Adipocyte (in vitro differentiated cells): ENCODE measurements at places on chromosomes 11 and 22.
A peak's percentile ranks its signal among the peaks of the same experiment; 100 is the strongest.

GRCh38 chr22:45442116-45442515 lies 28.6 kb downstream of the RIBC2 start:
- DNase-seq: no peak

DNA sequence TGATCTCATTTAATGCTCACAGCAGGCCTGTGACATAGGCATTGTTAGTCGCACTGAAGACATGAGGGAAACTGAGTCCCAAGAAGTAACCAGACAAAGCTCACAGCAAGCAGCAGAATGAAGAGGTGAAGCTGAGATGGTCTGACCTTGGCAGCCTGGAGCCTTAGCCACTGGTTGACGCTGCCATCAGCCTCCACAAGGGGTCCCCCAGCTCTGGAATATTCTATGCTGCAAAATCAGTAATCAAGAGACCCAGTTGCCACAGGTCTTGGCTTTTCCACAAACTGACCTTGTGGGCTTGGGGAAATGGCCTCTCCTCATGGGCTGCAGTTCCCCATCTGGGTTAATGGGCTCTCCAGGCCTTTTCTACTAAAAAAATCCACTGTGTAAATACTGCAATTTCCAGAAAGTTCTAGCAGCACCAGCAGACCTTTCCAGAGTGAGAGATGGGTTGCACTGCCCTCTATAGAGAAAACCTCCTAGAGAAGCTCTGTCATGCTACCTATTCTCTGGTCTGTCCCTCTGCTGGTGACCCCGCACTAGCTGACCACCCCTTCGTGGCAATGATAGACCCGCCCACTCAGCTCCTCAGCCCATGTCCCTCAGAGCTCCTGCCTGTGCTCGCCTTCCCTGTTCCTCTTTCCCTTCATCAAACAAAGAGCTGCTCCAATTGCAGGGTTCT lies 22.6 kb upstream of the ISX start:
- peak; percentile 3 for DNase-seq

DNA sequence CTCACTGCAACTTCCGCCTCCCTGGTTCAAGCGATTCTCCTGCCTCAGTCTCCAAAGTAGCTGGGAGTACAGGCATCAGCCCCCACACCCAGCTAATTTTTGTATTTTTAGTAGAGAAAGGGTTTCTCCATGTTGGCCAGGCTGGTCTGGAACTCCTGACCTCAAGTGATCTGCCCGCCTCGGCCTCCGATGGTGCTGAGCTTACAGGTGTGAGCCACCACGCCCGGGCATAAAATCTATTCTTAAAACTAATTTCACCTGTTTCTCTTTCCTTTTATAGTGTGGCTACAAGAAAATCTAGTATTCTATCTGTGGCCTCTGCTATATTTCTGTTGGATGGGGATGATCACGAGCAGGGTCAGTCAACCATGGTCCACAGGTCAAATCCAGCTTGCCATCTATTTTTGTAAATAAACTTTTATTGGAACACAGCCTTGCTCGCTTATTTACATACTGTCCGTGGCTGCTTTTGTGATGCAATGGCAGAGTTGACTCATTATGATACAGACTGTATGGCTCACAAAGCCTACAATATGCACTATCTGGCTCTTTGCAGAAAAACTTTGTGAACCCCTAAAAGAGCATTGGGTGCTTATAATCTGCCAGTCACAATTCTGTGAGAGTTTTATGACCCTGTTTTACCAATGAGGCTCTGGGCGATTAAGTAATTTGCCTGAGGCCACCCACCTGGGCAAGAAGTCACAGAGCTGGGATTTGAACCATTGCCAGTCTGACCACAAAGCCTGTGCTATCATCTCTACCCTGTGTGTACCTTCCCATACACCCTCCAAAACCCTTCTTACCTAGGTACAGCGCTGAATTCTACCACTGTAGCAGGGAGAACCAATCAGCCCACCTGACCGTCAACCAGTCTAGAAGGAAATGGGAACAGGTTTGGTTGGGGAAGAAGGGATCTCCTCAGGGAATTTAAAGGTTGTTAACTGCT lies 28.3 kb downstream of the SLC1A2 start:
- peak; percentile 88 for DNase-seq

- DNase-seq: no peak
Measured at GRCh38 chr11:112374486-112375140, 114.0 kb upstream of the PLET1 start.

GRCh38 chr11:72690166-72690565 lies 15.9 kb upstream of the PDE2A start:
- no peak for DNase-seq

DNA sequence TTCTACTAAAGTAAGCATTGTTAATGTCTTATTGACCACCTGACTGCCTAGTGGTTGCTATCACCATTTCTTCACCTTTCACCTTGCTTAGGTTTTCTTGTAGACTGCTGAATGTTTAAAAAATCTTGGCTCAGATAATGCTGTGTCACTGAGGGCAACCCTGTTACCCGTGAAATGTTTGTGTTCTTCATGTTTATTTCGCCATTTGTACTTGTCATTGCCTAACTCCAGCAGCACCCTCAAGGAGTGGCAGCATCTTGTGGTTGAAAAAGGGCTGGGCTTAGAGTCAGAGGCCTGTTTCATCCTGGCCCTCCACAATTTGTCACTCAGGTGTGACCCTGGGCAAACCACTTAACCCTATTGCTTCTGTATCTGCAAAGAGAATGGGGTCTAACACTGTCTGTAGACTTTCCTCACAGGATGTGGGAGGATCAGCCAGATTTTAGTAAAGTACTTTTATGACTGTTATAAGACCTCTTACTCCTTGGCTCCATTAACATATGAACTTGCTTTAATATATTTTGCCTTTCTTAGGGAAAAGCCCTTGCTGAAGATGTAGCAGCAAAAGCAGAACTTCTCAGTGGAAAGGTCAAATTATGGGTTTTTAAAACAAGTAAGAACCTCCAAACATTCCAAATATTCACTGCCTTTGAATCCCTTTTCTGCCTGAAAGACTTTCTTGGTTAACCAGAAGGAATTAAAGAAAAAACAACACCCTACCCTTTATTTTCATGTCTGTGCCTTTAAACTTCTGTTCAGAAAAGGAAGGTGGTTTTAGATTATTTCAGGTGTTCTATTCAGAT lies 154.5 kb upstream of the C11orf87 start:
- peak; percentile 43 for DNase-seq

- no peak for DNase-seq
Measured at GRCh38 chr11:64852804-64853509, 8.5 kb upstream of the CDC42BPG start.

GRCh38 chr11:31449040-31449439 lies 60.4 kb downstream of the IMMP1L start:
- DNase-seq: no peak

- no peak for DNase-seq
Measured at GRCh38 chr11:107044503-107044902, 26.2 kb upstream of the GUCY1A2 start.

DNA sequence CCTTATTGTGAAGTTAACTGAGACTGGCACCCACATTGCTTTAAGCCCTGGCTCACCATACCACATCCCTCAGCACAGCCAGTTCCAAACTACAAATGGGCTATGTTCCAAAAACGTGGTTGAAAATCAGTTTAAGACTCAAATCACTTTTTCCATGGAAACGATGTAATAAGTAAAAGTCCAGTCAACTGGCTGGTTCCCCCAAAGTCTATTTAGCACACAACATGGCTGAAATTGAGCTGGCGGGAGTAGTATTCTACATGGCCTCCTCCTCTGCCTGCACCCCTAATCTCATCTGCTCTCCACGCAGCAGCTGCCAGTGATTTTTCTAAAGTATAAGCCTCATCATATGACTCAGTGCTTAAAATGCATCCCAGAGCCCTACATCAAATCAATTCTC lies 40.9 kb upstream of the BIRC3 start:
- peak; percentile 59 for DNase-seq

DNA sequence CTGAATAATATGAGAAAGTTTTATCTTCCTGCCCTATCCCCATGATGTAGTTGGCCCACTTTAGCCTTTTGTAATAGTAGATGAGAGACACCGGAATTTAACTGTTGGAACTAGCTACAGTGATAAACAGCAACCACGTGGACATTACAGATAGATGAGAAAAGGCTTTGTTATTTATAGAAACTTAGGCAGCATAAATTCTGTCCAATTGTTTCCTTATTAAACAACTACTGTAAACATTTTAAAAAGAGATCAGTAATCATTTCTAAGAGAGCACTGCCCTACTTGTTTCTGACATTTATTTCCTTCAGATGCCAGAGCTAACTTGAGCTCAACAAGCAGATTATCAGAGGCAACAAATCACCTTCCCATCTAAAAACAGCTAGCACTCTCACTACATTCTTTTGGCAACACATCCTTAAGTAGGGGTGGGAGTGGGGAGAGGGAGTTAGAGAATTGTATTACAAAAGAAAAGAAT lies 63.1 kb downstream of the SOX6 start:
- peak; percentile 33 for DNase-seq

DNA sequence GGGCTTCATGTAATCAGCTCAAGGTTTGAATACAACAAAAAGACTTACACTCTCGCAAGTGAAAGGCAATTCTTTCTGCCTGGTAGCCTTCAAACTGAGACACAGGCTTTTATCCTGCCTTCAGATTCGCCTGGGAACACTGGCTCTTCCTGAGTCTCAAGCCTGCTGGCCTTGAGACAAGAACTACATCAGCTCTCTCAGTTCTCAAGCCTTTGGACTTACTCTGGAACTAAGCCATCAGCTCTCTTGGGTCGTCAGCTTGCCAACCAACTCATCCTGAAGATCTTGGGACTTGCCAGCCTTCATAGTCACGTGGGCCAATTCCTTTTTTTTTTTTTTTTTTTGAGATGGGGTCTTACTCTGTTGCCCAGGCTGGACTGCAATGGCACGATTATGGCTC lies 35.7 kb upstream of the LRRC10B start:
- no peak for DNase-seq

GRCh38 chr11:20201231-20201630 lies 41.0 kb upstream of the DBX1 start:
- DNase-seq: no peak

GRCh38 chr11:65590240-65590738 lies 5.3 kb downstream of the KCNK7 start:
- DNase-seq: no peak

- no peak for DNase-seq
Measured at GRCh38 chr22:23556026-23556620, 24.0 kb downstream of the IGLL1 start.

- no peak for DNase-seq
Measured at GRCh38 chr11:13375798-13376197, 87.2 kb downstream of the BTBD10 start.

GRCh38 chr11:93984936-93985335 lies 36.2 kb upstream of the HEPHL1 start:
- no peak for DNase-seq

DNA sequence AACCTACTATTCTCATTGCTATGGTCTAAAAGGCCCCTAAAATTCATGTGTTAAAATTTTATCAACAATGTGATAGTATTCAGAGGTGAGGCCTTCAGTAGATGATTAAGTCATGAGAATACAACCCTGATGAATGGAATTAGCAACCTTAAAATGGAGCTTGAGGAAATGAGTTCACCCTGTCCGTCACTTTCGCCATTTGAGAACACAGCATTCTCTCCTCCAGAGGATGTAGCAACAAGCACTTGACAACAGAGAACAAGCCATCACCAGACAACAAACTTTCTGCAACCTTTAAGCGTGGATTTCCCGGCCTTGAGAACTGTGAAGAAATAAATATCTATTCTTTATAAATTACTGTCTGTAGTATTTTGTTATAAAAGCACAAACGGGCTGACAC lies 197.0 kb downstream of the SBF2 start:
- no peak for DNase-seq

GRCh38 chr11:77084581-77085191 lies 17.9 kb downstream of the CAPN5 start:
- no peak for DNase-seq

GRCh38 chr11:19220903-19221724 lies 19.3 kb upstream of the CSRP3 start:
- no peak for DNase-seq

GRCh38 chr11:18608376-18608775 lies 8.8 kb downstream of the MISFA start:
- DNase-seq: no peak

DNA sequence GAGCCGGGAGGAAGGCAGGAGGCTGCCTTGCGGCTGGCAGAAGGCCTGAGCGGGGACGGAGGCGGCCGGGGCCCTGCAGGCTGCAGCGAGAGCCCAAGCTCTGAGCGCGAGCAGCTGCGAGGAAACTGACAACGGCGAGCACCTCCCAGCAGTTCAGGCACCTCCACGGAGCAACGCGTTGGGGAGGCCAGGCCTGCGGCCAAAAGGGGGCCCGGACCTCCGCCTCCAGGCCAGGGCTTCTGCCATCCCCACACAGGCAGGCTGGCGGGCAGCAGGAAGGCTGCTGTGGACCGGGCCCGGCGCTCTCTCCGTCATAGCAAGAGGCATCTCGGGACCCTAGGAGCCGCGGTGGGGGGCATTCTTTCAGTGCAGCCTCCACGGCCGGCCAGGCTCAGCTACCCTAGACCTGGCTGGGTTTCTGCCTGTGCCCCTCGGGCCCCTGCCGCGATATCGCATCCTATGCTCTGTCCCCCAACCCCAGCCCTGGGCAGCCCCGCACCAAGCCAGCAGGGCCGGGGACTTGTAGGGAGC lies 22.9 kb upstream of the SLC22A12 start:
- no peak for DNase-seq

- no peak for DNase-seq
Measured at GRCh38 chr11:99682646-99683045, 661.9 kb downstream of the CNTN5 start.

DNA sequence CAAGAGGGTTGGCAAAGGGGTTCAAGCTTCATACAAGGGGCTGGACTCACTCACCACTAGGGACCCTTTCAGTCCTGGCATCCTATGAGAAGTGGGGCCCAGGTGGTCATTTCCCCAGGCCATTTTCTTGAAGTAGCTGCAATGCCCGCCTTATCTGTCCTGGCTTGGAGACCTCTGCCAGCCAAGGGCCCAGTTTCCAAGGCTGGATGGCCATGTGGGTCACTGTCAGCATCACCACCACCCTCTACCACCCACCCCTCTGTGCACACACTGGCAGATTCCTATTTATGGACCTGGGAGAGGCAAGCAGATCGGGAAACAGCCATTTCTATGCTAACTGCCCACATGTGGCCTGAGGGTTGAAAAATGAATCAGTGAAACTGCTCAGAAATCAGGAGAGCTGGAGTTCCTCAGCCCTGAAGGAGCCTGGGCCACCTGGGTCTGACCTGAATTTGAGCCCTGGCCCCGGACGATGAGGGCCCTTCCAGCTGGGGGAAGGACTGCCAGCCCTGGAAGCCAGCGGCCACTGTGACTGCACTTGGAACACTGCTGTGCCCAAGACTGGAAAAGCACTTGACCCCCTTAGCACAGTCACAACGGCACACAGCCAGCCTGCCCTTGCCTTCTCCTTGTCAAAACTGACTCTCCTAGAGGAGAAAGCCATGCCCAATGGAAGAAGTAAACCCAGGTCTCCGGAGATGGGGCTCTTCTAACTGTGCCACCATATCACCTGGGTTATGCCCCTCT lies 442.2 kb downstream of the BUD13 start:
- no peak for DNase-seq

GRCh38 chr11:69075421-69076128 lies 26.8 kb downstream of the TPCN2 start:
- DNase-seq: peak; percentile 87
